Heart right ventricle (tissue), 16 donors: ENCODE measurements at places on chromosomes 2 and 18. TPM values are rescaled to one million over a fixed set of nuclear protein-coding genes. Genes with fewer than 3 reads are reported as not detected.

CDH20 gene
- not detected for total RNA-seq

PROKR1 gene
- total RNA-seq = not detected

DSC2 gene
- 31.1 TPM for total RNA-seq

IL36RN gene
- total RNA-seq = not detected

ANTXR1 gene
- 26.4 TPM for total RNA-seq

METTL5 gene
- 85.5 TPM for total RNA-seq

UPP2 gene
- total RNA-seq = not detected

- no peak for DNase-seq
Observed at GRCh38 chr2:239526038-239526437, 125.2 kb upstream of the HDAC4 start.

DNA sequence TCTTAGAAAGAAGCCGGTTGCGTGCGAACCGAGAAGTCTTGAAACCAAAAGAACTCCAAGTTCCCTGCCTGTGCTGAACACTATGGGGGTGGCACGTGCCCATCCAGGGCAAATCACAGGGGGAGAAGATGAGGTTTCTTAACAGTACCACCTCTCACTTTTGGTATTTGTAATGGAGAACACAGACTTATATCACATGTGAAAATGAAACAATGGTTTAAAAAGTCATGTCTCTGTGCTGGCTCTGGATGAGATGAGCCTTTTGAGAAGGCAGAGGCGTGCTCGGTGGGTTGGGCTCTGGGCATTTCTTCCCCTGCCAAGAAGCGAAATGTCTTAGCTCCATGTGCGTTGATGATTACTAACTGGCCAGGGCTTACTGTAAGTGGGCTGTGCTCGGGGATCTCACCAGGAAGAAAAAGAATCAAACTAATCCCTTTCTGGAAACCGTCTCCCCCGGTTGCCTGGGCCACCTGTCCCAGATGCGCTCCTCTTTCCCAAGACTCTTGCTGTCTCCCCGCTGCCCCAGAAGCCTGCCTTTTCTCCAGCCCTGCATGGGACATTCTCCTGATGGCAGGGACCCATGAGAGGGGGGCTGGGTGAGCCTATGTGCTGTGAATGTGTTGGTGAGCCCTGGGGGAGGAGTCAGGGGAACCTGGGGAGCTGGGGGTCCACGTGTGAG lies 252.9 kb downstream of the PRKCE start:
- DNase-seq = no peak
